Fibroblast of mammary gland (primary cell): ENCODE measurements at places on chromosomes 1 and 21.

DNA sequence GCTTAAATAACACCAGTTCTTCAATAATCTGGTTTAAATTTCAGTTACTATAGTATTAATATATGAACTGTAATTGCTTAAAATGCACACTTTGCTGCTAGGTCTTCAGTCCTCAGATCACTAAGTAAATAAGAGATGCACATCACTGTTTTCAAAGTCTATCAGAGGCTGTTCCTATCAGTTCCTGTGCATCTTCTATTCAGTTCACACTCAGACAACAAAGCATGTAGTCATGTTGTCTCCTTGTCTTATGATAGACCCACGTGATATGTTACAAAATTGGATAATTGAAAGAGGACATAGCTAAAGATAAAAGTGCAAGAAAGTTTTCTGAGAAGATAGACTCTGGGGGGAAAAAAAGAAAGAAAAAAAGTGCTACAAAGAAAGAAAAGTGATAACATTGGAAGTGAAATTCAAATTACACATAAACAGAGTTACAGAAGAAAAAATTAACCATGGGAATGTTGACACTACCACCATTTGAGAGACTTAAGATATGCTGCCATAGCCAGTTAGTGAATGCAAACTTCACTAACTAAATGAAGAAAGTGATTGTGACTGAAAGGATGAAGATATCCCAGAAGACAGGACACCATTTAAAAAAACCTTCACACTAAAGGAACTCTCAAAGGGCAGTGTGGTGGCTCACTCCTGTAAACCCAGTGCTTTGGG is 33.9 kb upstream of the TSNAX start:
- no peak for DNase-seq

GRCh38 chr1:230594214-230594773 is 48.0 kb upstream of the COG2 start:
- no peak for DNase-seq

GRCh38 chr1:177591155-177591554 is 378.7 kb downstream of the SEC16B start:
- no peak for DNase-seq

DNA sequence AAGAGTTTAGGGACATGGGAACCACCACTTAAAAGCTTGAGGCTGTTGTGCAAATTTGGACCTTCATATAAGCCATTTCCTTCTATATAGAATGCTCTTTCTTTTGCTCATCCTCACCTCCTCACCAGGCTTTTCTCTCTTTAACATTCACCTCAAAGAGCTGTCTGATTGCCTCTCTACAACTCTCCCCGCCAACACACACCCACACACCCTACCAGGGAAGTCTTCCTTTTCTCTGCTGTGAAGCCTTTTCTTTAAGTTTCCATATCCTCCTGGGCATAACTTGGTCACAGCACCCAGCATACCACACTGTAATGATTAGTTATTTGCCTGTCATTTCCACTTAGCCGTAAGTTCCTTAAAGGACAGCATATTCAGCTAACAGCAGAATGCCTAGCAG is 40.6 kb downstream of the WLS start:
- no peak for DNase-seq

DNA sequence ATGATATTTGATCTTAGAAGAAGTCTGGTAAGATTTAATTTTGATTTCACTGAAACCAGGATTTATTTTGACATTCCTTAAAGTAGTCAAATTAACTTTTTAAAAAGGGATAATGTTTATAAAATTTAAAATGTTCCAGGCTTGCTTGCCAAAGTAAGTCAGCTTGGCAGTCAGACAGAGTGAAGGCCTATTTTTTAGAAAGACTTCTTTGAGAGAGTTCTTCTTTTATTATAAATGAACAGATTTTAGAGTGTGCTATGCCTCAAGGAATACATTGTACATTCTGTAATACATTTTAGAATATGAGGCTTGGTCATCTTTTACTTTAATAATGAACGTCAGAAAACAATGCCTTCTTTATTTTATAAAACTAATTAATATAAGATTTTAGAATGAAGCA is 138.7 kb downstream of the DISP1 start:
- DNase-seq, result no peak
